ENCODE measurements at places on chromosomes 4 and X. TPM values are rescaled to one million over a fixed set of nuclear protein-coding genes. Genes with fewer than 3 reads are reported as not detected.

The TMSB15B gene
- total RNA-seq = 6.5 TPM

The SMIM31 gene
- 0.05 TPM for total RNA-seq

The RPL9 gene
- total RNA-seq = 853 TPM

The KLF8 gene
- not detected for total RNA-seq

The UVSSA gene
- total RNA-seq = 4.4 TPM

The CHST7 gene
- total RNA-seq = 40.9 TPM

The PROM1 gene
- total RNA-seq = 0.58 TPM

The CABS1 gene
- total RNA-seq = not detected

The NFXL1 gene
- total RNA-seq = 7.0 TPM

The STATH gene
- not detected for total RNA-seq

The USP9X gene
- 25.8 TPM for total RNA-seq

The DCAF4L1 gene
- total RNA-seq = 0.09 TPM

The CTAG1B gene
- total RNA-seq = not detected

The EIF2S3 gene
- total RNA-seq = 125 TPM

The ZDHHC15 gene
- not detected for total RNA-seq

The MID1 gene
- total RNA-seq = 28.3 TPM

The PPEF1 gene
- 1.8 TPM for total RNA-seq

The KCTD8 gene
- not detected for total RNA-seq

The GAGE2A gene
- total RNA-seq = not detected

The IL9R gene
- 0.13 TPM for total RNA-seq

The GPR78 gene
- total RNA-seq = not detected

The EOLA2 gene
- 57.7 TPM for total RNA-seq

The CLNK gene
- total RNA-seq = not detected

Measured in A549 treated with AZD2906 at 1 μM for 4 hours (cell line).